ENCODE measurements at places on chromosomes 2 and 18.

DNA sequence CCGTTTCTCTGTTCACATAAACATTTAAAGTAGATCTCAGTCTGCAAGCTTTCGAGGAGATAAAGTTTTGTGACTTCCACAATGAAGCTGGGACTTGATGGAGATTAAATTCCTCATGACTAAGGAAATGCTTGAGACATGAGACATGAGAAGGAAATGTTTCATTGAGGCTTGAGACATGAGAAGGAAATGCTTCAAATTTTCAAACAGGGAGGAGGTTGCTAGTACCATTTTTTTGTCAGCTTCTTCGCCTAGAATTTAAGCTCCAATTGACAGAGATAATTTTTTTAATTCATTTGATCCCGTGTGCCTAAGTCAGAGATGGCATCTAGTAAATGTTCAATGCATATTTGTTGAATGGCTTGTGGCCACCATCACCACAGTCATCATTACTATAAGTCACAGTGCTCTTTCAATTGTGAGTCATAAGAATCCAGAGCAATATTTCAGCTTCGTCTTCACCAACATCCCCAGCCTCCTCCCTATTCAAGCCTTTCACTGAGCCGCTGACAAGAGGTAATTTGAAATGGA is 543 bp upstream of the MARCHF4 start:
- DNase-seq, result peak; percentile 66

- peak; percentile 77 for DNase-seq
These were observed 44.1 kb downstream of the GATA6 start for GRCh38 chr18:22213333-22213973.

DNA sequence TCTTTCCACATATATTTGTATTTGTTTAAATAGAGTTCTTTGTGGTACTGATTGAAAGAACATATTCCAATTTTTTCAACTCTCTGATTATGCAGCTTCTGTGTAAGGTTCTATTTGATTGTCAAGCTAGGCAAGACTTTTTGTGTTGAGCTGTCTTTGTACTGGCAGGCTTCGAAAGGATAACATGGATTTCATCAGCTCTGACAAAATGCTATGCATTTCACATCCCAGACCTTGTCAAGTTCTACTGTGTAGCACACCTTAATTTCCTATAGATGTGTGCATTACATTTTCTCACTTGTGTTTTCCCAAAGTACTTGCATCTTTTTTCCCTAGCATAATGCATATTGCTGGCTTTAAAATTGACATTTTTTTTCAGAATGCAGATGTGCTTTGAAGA is 555.0 kb upstream of the GYPC start:
- DNase-seq, result no peak

DNA sequence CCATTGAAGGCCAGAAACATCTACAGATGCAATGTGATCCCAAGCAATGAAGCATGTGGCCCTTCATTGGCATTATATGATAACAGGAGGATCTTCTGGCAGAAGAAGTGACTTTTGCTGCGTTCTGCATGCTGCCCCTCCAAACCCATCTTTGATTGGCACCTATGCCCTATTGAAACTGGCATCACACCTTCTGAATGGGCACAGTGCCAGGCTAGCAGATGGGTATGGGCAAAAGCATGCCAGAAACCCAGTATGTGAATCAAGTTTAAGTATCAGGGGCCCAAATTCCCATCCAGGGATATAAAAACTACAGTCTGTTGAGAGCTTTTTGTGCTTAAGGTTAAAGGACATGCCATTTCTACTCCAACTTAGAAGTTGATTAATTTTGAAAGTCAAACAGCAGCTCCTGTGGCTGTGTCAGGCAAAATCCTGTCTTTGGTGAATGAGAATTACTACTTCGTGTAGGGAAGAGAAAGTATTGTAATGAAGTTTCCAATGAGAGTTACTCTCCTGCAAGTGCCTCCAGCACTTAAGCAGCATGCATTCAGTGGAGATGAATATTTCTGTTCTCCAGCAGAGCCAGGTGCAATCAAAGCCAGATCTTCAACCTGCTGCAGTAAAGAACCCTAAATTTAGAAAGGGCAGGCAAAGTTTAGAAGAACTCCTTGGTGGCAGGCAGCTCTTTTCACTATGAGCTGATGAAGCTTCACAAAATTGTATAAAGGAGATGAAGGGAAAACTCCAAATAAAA is 8.6 kb downstream of the VRK2 start:
- DNase-seq, result no peak

GRCh38 chr2:60473546-60473945 is 79.9 kb downstream of the BCL11A start:
- no peak for DNase-seq

DNA sequence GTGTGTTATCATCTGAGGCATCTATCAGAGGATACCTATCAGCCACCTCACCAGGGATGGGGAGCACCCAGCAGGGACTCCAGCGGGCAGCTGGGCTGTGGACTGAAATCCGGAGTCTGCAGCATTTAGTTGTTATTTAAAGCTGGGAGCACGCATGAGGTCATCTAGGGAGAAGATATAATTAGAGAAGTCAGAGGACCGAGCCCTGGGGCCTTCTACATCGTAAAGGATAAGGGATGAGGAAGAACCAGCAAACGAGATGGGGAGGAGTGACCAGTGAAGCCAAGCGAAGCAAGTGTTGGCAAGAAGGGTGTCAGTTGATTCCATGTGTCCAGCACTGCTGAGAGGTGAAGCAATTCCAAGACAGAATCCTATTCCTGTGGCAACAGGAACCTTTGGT is 70.3 kb downstream of the STEAP3 start:
- peak; percentile 92 for DNase-seq

DNA sequence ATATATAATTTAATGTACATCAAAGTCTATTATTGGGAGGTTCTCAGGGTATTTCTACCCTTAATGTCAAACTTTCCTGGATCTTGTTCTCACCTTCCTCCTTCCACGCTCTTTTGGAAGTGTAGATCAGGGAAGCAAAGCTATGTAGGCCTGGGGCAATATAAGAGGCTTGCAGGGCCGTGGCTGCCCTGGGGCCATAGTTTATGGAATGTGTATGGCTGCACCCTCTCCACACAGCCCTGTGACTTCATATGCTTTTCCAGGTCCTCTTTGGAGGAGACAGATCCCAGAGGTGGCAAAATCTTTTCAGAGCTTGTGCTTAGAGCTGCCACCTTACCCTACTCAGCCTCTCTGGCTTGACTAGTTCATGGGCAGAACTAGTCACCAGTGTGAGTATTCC is 82.9 kb downstream of the PLB1 start:
- DNase-seq, result peak; percentile 94

GRCh38 chr2:176100547-176101140 is 1.0 kb downstream of the HOXD12 start:
- no peak for DNase-seq

DNA sequence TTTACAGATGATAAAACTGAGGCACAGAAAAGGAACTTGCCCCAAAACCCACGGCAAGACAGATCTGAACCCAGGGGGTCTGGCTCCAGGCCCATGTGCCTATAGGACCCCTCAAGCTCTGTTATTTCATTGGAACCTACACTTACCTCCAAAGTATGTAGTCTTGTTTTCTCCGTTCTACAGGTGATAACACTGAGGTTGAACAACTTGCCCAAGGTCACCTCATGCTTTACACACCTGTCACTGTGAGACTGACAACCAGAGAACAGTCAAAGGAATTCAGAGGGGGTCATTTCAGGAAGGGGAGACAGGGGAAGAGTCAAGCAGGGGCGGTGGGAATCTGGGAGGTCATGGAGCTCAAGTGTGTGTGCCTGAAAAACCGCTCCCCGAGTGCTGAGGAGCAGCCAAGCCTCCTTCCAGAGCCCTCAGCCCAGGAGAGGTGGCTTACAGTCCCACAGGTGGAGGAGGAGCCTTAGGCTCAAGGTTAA is 47.7 kb downstream of the SERTAD2 start:
- DNase-seq, result no peak
